ENCODE measurements at places on chromosomes 11 and 22.
A peak's percentile ranks its signal among the peaks of the same experiment; 100 is the strongest.

DNA sequence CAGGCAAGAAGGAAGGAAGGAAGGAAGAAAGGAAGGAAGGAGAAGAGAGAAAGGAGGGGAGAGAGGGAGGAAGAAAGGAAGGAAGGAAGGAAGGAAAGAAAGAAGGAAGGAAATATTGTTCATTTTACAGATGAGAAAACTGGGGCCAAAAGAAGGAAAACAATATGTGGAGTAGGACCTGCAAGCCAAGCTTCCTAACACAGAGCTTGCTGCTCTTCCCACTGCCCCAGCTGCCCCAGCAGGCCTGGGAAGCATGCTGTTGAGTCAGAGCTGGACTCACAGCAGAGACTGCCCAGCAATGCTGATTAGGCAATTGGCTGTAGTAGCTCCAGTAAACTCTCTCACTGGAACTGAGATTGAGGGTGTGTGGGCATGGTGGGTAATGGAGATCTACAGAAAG is 42.6 kb upstream of the SMCO4 start:
- peak; percentile 90 for DNase-seq

GRCh38 chr11:94781837-94782236 is 13.7 kb downstream of the AMOTL1 start:
- peak; percentile 86 for DNase-seq

- no peak for DNase-seq
These were observed 56.2 kb downstream of the NFAM1 start for GRCh38 chr22:42375982-42376381.

- DNase-seq = no peak
These were observed 249.1 kb upstream of the TBCEL start for GRCh38 chr11:120774591-120775386.

DNA sequence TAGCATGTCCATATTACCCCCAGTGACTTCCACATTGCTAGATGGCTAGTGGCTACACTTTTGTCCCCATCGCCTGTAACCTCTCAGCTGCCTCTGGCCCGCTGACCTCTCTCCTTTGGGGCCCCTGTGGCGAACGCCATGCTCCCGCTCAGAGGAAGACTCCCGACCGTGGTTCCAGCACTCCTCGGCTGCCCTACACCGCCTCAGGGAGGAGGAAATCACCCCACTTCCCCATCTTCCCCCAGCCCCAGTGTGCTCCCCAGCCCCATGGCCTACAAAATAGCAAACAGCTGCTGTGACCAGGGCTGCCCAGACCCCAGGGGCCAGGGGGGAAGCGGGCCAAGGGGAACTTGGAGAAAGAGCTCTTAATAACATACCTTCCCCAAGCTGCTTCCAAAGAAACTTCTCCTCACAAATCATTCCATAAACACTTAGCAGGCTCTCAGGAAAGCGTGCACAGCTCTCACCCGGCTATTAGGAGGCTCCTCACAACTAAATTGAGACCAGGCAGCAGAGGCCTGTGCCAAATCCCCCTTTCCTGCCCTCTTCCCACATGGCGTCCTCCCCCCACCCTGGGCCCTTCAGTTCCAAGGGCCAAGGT is 63.5 kb upstream of the WNT11 start:
- peak; percentile 11 for DNase-seq

- DNase-seq = peak; percentile 79
These were observed 61.3 kb upstream of the WNT11 start for GRCh38 chr11:76267556-76267955.

GRCh38 chr11:45500451-45500850 is 165.0 kb downstream of the CHST1 start:
- no peak for DNase-seq

- DNase-seq = peak; percentile 73
These were observed 614 bp upstream of the ASCL2 start for GRCh38 chr11:2271077-2271326.

Measured in osteoblast (primary cell).